A549 treated with RU486 at 1 μM for 4 hours (cell line): ENCODE measurements at places on chromosomes 12 and 14. TPM values are rescaled to one million over a fixed set of nuclear protein-coding genes. Genes with fewer than 3 reads are reported as not detected.

The BMP4 gene
- total RNA-seq: 1.5 to 3.3 TPM (median 2.1 TPM) in 5 replicates

The RPL10L gene
- not detected in 5 replicates for total RNA-seq

The SAMD15 gene
- total RNA-seq: 1.4 to 3.3 TPM (median 2.1 TPM) in 5 replicates

The SCN8A gene
- 0.89 to 2.3 TPM (median 1.8 TPM) in 5 replicates for total RNA-seq

The PSMD9 gene
- total RNA-seq: 120 to 168 TPM (median 124 TPM) in 5 replicates
